ENCODE measurements at places on chromosomes 2 and 18. TPM values are rescaled to one million over a fixed set of nuclear protein-coding genes. Genes with fewer than 3 reads are reported as not detected.

GRCh38 chr2:11071211-11071610 is 84.1 kb upstream of the SLC66A3 start:
- H3K27ac ChIP-seq, result no peak overlapping the region
- H3K4me1 ChIP-seq, result no peaks in the 10 kb centered on the region
- H3K4me3 ChIP-seq, result no peak overlapping the region
- no peaks in the 10 kb centered on the region for H3K36me3 ChIP-seq
- peaks cover 9% of the 10 kb centered on the region for H3K27me3 ChIP-seq

Gene POMC
- 6.1 TPM for total RNA-seq

- H3K36me3 ChIP-seq, result no peaks in the 10 kb centered on the region
- no peaks in the 10 kb centered on the region for H3K27me3 ChIP-seq
- peaks cover 3% of the 10 kb centered on the region for H3K4me1 ChIP-seq
- no peak overlapping the region for H3K4me3 ChIP-seq
- DNase-seq, result no peak
These were observed 92.4 kb upstream of the CHST9 start for GRCh38 chr18:27277554-27277953.

DNA sequence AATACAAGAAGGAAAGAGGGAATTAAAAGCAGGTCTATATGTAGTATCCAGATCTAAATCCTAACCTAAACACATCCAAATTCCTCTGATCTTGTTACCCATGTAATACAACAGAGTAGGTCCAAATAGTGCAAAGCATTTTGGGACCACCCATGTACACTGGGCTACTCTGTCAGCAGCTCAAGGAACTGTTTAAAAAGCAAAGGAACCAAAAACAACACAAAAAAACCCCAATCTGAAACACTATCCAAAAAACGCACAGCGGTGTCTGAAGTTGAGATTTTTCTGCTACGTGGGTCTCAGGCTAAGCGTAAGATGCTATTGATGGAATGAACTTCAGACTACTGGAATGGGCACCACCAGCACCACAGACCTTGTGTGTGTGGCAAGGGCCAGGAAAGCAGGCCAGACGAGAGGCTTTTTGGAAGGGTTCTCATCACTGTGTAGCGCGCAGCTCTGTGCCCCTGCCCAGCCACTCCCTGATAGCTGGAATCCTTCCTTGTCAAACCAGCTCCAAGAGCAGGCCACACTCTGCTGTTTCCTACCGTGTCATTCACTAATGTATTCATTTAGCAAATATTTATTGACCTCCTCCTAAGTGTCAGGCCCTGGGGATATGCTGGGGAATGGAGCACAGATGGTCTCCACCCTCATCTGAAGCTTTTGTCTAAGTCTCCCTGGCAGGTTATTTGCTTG is 101.4 kb downstream of the COLEC12 start:
- DNase-seq, result no peak
- no peak overlapping the region for H3K4me3 ChIP-seq
- H3K4me1 ChIP-seq, result no peaks in the 10 kb centered on the region
- H3K27ac ChIP-seq, result no peak overlapping the region
- no peaks in the 10 kb centered on the region for H3K36me3 ChIP-seq

Gene ATOH8
- total RNA-seq, result not detected

- no peak overlapping the region for H3K27ac ChIP-seq
- peaks cover 17% of the 10 kb centered on the region for H3K27me3 ChIP-seq
- DNase-seq, result no peak
- H3K4me3 ChIP-seq, result no peak overlapping the region
These were observed 107.8 kb downstream of the MBD2 start for GRCh38 chr18:54116541-54117257.

DNA sequence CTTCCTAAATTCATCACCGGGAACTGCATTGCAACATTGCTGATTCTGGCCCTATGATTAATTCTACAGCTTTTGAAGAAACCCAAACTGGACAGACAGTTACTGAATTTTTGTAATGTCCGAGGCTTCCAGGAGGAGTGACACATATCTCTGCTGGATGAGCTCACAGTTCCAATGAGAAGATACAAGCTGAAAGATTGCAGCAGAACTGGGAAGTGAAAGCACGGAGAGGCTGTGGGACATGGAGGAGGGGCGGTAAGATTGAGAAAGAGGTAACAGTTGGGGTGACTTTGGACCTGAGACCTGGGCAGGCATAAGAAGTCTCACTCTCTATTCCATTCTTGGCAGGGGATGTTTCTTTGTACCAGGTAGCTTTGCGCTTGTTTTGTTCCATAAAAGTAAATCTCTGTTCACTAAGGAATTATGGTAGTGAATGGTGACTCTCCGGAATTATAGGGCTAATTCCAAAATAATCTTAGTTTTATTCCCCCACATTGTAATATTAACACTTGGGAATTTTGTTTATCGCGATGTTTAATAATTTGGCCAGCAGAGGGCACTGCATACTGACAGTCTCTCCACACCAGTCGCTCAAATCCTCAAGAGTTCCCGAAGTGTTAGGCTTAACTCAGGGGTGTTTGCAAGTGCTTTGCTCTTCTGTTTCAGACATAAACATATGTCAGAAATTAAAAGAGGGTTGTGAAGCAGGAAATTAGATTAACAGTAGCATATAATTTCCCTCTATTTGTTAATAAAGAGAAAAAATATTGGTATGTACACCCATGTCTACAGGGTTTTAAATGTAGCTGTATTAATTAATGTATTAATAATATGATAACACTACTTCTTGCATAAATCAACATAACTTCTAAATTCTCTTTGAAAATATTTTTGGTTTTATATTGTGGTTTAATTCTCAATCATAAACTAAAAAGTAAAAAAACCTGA is 201.4 kb downstream of the SOCS6 start:
- H3K36me3 ChIP-seq, result no peaks in the 10 kb centered on the region
- no peak overlapping the region for H3K27ac ChIP-seq
- no peak overlapping the region for H3K4me3 ChIP-seq
- DNase-seq, result no peak

Gene ANKRD53
- 0.33 TPM for total RNA-seq

Gene LHCGR
- not detected for total RNA-seq

DNA sequence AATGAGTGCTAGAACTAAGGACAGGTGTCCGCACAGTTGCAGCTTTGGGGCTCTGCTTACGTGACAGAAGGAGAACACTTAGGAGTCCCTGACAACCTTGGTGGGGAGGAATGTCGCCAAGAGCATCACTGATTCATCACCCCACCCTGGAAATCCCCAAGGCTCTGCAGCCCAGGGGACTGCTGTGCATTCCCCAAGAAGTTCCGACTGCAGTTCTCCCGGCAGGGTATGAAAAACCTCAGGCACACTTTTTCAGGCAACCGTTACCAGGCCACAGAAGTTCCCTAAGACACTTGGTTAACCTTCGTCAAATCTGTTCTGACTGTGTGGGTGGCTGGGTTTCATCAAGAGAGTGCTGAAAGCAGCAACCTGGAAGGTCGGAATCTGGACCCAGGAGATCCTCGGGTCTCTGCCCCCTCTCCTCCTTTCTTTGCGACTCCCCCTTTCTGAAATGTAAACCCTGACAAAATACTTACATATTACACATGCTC is 192.1 kb upstream of the CXCR4 start:
- H3K27ac ChIP-seq, result no peak overlapping the region
- DNase-seq, result no peak
- H3K4me1 ChIP-seq, result peaks cover 27% of the 10 kb centered on the region
- no peak overlapping the region for H3K4me3 ChIP-seq
- peaks cover 3% of the 10 kb centered on the region for H3K36me3 ChIP-seq
- H3K27me3 ChIP-seq, result no peaks in the 10 kb centered on the region

- no peaks in the 10 kb centered on the region for H3K36me3 ChIP-seq
- no peak overlapping the region for H3K27ac ChIP-seq
- no peak for DNase-seq
- H3K27me3 ChIP-seq, result peaks cover 15% of the 10 kb centered on the region
- H3K4me1 ChIP-seq, result peaks cover 20% of the 10 kb centered on the region
These were observed 24.0 kb upstream of the ITGB6 start for GRCh38 chr2:160224060-160224459.

Data from activated naive CD8-positive, alpha-beta T cell treated with anti-CD3 and anti-CD28 coated beads, Interleukin-2, amount 10 ng/mL, durations not matched to agents 7 days and 5 days (primary cell).